ENCODE measurements at places on chromosomes 1 and 21.
A peak's percentile ranks its signal among the peaks of the same experiment; 100 is the strongest.

- no peak for DNase-seq
Measured at GRCh38 chr1:105122041-105122440, 1372.3 kb downstream of the AMY1C start.

DNA sequence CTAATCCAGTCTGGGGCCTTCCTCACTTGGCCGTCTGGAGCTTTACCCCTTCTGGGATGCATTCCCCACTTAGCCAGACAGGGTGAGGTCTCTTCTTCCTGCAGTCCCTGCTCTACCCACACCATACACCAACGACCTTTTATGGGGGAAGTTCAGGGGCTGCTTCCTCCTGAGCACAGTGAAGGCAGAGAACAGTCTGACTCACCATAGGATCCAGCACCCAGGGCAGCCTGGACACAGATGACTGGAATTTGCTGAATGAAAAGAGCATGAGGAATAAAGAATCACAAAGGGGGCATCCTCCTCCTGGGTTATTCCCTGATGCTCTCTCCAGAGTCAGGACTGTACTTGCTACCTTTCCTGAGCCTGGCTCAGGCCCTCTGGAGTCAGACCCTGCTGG is 4.6 kb upstream of the FOXE3 start:
- DNase-seq = no peak

DNA sequence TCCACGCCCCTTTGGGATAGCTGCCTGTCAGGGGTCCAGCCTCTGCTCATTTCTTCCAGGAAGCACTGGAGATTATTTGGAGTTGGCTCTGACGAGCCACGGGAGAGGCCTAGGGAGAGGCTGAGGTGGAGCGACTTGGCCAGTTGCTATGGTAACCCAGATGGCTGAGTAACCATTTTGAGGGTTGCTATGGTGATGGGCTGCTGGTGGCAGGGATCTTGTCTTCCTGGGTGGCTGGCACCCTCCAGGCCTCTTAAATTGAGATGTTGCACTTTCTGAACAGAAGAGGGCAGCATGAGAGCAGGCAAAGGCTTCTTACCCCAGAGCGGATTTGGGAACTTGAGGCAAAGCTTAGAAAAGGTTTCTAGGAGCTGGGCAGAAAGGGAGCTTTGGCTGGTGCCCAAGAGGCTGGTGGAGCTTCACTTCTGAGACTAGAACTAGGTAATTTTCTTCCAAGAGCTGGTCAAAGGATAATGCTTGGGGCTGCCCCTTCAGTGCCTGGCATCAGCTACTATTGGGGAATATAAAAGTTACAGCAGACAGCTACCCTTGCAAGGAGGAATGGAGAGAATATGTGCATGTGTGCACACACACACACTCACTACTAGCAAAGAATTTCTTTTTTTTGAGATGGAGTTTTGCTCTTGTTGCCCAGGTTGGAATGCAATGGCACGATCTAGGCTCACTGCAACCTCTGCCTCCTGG is 72.5 kb downstream of the NDUFS5 start:
- DNase-seq = peak; percentile 82

DNA sequence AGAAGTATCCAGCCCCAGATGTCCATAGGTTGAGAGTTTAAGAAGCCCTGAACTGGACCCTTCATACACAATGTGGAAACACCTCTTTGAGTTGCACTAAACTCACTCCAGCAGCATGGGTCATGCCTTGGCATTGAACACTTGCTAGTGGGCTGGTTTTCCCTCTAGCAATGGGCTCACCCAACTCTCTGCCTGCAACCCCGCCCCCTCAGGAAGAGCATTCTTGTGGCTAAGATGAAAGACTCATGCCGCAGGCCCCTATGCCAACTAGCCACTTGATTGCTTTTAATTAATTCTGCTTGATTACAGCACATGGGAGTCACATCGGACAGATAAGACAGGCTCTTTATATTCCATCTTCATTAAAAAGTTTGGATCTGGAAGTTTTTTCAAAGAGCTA is 136.5 kb upstream of the GJB5 start:
- DNase-seq = no peak

DNA sequence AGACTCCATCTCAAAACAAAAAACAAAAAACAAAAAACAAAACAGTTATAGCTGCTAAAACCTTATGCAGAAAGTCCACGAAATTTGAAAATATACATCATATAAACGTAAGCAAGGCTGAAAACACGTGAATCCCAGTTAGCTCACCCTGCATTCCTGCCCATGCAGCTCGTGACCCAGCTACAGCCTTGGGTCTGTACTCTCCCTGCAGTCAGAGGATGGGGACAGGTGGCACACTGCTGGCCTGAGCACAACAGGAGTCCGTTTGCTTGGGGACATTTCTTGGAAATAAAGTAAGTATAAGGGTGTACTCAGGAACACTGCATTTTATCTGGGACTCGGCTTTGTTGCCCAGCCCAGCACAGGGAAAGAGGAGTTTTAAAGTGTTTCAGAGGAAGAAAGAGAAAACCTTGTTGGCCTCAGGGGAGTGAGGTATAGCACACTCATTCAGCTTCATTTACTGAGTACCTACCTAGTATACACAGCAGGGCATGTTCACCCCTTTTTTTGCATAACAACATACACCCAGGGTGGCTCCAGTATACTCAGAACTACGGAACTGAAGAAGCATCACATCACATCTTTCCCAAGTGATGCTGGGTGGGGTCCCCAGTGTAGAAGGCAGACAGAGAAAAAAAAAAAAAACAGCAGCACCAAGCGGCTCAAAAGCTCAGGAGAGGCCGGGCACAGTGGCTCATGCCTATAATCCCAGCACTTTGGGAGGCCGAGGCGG is 44.1 kb downstream of the CAPZB start:
- no peak for DNase-seq

GRCh38 chr1:47545912-47546483 is 108.2 kb downstream of the FOXD2 start:
- DNase-seq = no peak
